ENCODE measurements at places on chromosomes 7 and 10.
A peak's percentile ranks its signal among the peaks of the same experiment; 100 is the strongest.

GRCh38 chr7:5441840-5442503 is 18.3 kb upstream of the TNRC18 start:
- DNase-seq: no peak

DNA sequence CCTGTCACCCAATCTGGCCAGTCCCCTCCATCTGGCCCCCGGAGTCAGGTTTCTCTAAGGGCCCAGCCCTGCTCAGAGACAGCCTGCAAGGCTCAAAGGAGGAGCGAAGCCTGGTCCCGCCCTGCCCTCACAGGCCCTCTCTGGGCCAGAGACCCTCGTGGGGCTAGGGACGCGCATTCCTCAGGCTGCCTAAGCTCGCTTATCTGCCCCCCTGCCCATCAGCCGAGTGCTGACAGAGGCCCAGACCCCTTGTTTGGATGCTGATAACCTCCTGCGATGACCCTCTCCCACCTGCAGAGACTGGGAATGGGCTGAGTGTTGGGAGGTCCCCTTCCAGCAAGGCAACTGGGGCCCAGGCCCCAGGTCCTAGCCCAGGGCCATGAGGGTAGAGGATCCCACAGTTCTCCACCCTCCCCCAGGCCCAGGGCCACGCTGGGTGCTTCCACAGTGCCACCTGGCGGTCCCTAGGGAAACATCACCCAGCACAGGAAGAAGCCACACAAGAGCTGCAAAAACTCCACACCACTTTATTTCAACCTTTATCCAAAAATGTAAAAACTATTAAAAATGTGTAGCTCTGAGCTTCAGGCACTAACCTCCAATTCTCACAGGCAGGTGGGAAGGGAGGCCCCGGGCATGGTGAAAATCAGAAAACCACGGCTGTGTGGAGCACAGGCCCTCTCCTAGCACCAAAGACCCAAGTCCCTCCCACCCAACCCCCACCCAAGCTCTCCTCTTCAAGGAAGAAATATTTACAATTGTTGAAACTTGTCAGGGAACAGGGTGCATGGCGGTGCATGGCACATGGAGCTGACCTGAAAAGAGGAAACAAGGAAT is 2.2 kb downstream of the NPM3 start:
- DNase-seq: peak; percentile 58

DNA sequence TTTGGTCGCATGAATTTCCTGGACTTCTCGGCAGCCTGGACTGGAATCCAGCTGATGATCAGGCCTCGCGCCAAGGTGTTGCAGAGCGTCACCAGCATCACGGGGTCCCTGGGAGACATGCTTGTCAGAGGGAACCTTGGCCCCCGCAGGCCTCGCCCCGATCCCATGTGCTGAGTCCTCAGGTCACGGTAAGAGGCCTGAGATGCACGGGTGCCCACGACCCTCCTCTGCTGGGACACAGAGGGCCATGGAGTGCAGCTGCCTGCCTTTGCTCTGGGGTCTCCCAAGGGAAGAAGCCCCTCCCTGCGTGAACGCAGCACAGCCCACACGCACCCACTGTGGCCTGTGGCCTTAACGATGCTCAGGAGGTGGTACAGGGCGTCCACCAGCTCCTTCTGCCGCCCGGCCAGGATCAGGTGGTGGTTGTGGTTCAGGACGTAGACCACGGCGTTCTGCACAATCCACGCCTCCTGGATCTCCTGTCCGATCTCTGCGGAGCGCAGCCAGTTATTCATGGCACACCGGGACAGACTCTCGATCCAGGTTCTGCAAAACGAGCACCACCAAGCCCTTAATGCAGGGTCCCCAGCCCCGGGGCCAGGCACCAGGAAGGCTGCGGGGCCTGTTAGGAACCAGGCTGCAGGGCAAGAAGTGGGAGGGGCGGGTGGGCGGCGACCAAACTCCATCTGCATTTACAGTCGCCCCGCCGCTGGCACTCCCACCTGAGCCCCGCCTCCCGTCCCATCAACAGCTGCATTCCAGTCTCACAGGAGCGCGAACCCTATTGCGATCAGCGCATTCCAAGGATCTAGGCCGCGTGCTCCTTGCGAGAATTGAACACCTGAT is 29.4 kb downstream of the CFAP46 start:
- no peak for DNase-seq

GRCh38 chr10:43091846-43092245 is 15.0 kb downstream of the RET start:
- DNase-seq: no peak
